ENCODE measurements at places on chromosomes 16 and 17.

GRCh38 chr17:50118076-50118827, 11.7 kb downstream of the SAMD14 start:
- no peak for DNase-seq

DNA sequence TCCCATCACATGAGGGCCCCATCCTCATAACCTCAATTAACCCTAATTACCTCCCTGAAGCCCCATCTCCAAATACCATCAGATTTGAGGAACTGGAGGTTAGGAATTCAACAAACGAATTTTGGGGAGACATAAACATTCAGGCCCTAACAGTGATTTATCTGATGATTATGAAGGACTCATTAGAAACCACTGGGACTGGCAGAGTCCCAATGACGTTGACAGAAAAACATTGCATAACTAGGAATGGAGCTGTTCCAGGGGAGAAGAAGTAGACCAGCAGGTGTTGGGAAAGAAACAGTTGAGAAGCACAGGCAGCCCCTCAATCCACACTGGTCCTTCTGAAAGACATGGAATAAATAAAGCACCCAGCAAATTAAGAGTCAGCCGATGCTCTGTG, 282.0 kb downstream of the MAP2K4 start:
- DNase-seq, result no peak

GRCh38 chr17:67043283-67043682, 1.1 kb upstream of the CACNG1 start:
- DNase-seq, result no peak

GRCh38 chr17:48725004-48725287, 2.0 kb downstream of the PRAC2 start:
- no peak for DNase-seq

DNA sequence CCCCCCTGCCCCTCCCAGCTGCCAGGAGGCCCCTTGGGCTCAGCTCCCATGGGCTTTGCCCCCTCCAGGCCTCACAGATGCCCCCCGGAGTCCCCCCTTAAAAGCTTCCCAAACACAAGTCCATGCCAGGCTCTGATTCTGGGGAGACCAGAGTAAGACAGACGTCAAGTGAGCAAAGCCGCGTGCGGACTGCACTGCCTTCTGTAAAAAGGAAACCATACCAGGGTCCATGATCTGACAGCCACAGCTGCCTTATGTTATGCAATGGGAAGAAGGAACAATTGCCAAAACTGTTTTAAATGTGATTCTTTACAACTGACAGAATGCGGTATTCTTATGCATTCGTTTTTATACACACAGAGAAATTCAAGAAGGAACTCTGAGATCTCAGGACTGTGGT, 17.9 kb upstream of the HEXD start:
- no peak for DNase-seq

Measured in bronchial epithelial cell (primary cell).